Retinal pigment epithelial cell (primary cell): ENCODE measurements at places on chromosomes 11 and 22.
A peak's percentile ranks its signal among the peaks of the same experiment; 100 is the strongest.

DNA sequence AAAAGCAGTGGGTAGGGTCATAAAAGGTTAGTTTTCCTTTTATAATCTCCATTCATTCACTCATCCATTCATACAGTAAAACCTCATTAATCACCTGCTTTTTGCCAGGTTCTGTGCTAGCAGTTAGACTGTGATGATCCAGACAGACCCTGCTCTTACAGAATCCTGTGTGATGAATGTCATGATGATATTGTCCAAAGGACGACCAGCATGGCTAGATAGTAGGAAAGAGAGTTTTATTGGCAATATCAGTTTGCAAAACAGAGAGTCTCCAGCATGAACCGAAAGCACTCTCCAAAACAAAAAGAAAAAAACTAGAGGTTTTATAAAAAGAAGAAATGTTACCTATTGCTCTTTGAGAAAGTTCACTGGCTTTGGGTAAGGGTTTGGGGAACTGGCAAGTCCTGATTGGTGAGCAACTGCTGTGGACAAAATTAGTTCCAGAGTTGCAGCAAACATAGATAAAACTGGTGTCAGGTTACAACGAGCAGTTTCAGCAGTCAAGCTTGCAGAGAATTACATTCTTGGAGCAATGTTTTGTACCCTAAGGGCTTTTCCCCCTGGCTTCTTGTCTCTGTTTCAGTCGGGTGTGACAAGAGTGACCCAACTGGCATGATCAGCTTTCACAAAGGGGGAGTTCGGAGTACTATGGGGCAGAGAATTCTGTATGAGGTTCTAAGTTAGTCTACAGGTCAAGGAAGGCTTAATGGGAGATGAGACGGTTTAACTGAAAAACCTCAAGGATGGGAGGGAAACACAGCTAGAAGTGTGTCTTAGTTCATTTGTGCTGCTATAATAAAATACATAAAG is 58.3 kb downstream of the HSD17B12 start:
- peak; percentile 48 for DNase-seq

DNA sequence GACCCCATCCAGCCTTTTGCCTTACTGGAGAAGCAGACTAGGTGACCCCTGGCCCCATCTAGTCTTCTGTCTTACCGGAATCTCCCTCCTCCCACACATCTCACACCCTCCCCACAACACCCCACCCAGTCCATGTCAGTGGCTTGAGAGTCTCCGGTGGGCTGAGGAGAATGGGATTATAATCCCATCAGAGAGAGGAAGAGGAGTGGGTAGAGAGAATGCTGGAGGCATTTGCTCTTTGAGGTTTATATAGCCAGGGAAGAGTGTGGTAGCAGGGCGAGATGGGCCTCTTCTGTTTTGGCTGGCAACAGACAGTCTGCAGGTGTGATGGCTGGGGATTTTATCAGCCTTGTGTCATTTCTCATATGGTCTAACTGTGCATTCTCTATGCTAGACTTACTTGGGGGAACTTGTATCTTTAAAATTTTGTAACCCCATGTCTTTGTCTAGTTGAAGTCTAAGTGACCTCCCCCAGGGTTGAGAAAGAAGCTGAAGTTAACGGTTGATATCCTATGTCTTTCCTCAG is 50.3 kb downstream of the GRAMD1B start:
- DNase-seq, result no peak

- DNase-seq, result no peak
Observed at GRCh38 chr11:117490911-117491310, 163.3 kb downstream of the CEP164 start.

DNA sequence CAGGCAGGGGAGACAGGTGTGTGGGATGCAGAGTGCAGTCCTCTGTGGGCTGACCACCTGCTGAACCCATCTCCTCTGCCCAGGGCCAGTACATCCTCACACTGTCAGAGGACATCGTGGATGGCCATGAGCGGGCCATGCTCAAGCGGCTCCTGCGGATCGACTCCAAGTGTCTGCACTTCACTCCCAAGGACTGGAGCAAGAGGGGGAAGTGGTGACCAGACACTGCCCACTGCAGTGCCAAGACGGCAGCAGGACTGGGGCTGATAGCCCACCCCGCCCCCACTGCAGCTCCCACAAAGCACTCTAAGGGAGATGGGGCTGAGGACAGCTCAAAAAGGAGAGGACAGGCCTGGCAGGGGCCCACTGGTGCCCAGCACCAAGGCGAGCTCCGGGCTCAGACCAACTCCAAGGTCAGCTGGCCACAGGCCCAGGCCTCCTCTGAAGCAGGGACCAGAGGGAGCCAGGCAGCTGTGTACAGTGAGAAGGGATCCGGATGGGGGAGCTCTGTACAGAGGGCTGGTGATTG is 1.6 kb downstream of the RNASEH2C start:
- no peak for DNase-seq

GRCh38 chr22:23526596-23527316 is 53.3 kb downstream of the IGLL1 start:
- DNase-seq, result no peak

GRCh38 chr11:85845124-85845631 is 10.0 kb upstream of the CCDC83 start:
- DNase-seq, result no peak

GRCh38 chr11:94447149-94447548 is 45.9 kb upstream of the GPR83 start:
- no peak for DNase-seq

GRCh38 chr22:46064966-46065666 is 85.2 kb upstream of the PPARA start:
- no peak for DNase-seq

DNA sequence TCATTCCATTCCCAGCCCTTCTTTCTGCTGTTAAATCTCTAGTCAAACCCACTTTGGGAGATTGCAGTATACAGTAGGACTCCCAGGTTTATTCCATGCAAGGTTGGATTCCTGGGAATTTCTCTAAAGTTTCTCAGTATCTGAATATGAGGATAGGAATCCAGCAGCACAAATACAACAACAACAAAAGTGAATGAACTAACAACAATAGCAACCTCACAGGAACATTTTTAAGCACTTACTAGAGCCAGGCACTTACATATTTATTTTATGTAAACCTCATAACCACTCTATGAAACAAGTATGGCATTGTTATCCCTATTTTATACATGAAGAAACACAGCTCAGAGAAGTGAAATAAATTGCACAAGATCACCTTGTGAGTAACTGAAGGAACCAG is 1.9 kb downstream of the MMP7 start:
- DNase-seq, result no peak

DNA sequence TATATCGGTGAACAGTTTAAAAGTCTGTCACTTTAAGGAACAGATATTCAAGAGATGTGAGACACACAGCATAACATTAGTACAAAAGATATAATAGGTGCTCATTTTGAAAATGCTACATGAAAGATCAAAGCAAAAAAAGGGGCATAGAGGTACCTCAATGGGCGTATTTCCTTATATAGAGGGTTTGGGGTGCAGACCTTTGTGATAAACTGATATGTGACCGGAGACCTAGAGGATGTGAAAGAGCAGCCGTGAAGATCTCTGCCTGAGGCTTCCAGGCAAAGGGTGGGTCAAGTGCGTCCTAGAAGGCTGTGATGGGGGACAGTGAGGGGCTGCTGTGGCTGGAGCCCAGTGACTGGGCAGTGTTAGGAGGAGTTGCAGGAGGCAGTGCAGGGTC is 551.4 kb downstream of the ETS1 start:
- DNase-seq, result no peak

GRCh38 chr22:35443338-35443737 is 43.4 kb downstream of the MCM5 start:
- no peak for DNase-seq

DNA sequence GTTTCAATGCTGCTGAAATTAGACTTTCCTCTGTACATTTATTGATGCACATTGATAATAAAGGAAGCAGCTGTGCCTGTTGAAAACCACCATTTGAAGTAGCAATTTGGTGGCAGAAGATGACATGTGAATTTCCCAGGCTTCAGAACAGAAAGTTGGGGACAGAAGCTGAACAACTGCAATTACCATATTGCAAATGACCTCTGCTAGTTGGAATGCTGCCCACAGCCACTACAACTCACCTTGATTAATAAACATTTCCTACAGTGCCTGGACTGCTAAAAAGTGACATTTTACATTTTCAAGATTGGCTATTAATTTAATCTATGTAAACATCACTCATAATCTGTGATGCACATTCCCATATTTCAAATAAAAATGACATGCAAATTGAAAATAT is 208.6 kb downstream of the LUZP2 start:
- no peak for DNase-seq

- DNase-seq, result peak; percentile 15
Observed at GRCh38 chr22:22207845-22208564, 36.6 kb upstream of the VPREB1 start.

DNA sequence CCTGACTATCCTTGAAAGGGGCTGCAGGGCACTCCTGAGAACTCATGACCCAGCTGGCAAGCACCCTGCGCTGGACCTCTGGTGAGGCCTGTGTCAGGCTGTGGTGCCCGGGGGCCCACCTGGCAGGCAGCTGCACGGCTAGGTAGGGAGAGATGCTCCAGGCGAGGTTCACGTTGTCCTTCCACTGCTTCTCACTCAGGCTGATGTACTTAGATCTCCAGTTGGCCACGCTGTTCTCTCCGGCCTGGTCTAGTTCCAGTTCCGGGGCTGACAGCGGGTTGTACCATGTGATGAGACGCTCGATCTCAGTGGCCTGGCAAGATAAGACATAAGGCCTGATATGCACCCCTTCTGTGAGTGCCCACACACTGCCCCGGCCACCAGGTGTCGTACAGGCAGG is 44.7 kb upstream of the SERPIND1 start:
- DNase-seq, result no peak

GRCh38 chr11:34641456-34641855 is 20.6 kb downstream of the EHF start:
- DNase-seq, result no peak

- no peak for DNase-seq
Observed at GRCh38 chr11:35826949-35827348, 116.9 kb upstream of the LDLRAD3 start.

DNA sequence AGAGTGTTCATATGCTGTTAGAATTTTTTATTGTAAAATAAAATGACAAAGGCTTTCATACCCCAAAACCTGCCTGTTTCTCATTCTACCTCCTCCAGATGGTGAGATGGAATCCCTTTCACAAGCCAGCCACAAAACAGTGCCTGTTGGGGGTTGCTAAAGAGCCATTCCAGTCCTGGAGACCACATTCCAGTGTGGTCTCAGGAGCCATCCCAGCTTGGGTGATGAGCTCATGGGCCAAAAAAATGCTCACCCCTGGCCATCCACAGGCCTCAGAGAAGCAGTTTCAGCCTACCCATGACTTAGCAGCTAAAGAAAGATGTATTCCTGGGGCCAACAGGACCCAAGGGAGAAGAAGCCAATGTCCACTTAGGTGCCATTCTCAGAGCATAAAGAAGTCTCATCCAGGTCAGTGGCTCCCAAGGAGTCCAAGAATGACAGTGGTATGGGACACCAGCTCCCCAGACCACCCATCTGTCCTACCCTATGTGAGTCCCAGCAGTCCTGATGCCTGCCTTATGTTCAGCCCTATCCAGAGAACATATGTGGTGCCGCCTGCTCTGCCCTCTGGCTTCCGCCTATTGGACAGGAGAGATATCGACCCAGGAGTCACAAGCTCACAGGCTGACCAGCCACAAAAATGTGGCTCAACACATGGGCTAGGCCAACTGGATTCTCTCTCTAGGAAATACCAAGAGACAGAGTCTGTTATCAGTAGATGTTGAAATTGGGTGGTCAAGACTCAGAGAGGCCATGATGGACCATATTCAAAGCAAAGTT is 26.4 kb downstream of the C11orf91 start:
- no peak for DNase-seq

DNA sequence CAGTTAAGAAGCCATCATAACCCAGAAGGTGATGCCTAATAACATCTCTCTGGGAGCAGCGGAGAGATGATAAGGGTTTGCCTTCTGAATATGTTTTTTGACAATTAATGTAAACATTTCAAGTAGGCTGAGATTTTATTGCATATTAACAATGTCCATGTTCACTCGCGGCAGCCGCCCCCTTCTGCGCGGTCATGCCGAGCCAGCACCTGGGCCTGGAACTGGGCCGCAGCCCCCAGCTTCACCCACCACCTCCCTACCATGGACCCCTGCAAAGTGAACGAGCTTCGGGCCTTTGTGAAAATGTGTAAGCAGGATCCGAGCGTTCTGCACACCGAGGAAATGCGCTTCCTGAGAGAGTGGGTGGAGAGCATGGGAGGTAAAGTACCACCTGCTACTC is 4.3 kb upstream of the SAA1 start:
- DNase-seq, result no peak

- DNase-seq, result no peak
Observed at GRCh38 chr22:19577422-19577966, 53.3 kb upstream of the CLDN5 start.

- no peak for DNase-seq
Observed at GRCh38 chr22:25745341-25746011, 3.5 kb downstream of the MYO18B start.

- no peak for DNase-seq
Observed at GRCh38 chr11:110159476-110159875, 66.3 kb downstream of the ZC3H12C start.

- no peak for DNase-seq
Observed at GRCh38 chr11:15969281-15969680, 387.1 kb downstream of the SOX6 start.

- no peak for DNase-seq
Observed at GRCh38 chr11:85813721-85814120, 2.8 kb upstream of the SYTL2 start.

DNA sequence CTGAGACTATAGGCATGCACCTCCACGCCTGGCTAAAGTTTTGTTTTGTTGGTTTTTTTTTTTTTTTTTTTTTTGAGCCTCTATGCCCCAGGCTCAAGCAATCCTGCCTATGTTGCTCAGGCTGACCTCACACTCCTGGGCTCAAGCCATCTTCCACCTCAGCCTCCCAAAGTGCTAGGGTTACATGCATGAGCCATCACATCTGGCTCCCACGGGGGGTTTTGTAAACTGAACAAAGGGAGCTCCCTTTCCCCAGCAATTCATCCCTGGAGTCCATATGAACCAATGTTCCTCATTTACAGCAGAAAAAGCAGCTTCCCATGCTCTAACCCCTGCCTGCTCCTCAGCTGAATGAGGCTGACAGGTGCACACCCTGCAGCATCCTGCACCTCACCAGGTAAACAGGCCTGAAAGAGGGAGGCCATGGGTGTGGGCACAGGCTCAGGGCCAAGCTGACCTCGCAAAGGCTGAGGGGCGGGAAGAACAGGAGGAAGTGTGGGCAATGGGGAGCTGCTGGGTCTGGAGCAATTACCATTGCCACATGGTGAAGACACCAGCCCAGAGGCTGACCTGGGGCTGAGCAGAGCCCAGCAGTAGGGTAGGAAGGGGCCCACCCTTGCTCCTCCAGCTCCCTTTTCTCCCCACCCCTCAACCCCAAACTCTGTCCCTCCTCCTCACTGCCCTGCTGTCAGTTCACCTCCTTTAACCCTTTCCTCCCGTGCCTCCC is 58.2 kb downstream of the RBX1 start:
- no peak for DNase-seq

- DNase-seq, result peak; percentile 47
Observed at GRCh38 chr11:111981270-111981669, 43.9 kb upstream of the DLAT start.
